ENCODE measurements at places on chromosomes 2 and 18.

- no peak for DNase-seq
These were observed 40.7 kb downstream of the RHOB start for GRCh38 chr2:20487392-20488174.

DNA sequence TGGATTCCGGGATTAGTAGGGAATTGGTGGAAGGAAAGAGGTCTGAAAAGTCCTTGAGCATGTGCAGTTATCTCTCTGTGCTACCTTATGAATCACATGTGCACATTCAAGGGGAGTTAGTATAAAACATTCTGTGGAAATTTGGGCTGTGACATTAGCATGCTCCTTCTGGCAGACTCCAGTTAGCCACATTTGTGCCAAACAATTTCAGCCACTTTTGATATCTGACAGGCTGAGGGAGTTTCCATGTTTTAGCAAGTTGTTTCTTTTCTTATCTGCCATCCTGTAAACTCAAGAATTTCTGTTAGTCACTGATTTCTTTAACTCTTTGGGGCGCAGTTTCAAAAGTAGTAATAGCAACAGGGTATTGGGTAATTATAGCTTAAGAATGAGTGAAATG lies 28.3 kb upstream of the GYPC start:
- no peak for DNase-seq

DNA sequence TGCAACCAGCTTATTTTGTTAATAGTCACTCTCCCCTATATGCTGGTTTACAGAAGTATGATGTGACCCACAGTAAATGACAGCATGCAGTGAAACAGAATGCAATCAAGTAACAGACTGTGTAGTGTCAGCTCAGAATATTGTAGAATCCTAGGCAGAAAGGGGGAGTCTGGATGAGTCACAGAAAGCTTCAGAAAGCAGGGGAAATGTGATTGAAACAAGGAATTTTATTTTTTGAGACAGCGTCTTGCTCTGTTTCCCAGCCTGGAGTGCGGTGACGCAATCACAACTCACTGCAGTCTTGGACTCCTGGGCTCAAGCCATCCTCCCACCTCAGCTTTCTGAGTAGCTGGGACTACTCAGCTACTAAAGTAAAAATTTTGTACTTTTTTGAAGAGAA lies 219.9 kb upstream of the FBXO11 start:
- no peak for DNase-seq

- DNase-seq: no peak
These were observed 1120.8 kb upstream of the TMEFF2 start for GRCh38 chr2:193315428-193316091.

GRCh38 chr18:5720132-5720531 lies 175.2 kb downstream of the TMEM200C start:
- no peak for DNase-seq

- no peak for DNase-seq
These were observed 72.1 kb upstream of the CCBE1 start for GRCh38 chr18:59769129-59769865.

DNA sequence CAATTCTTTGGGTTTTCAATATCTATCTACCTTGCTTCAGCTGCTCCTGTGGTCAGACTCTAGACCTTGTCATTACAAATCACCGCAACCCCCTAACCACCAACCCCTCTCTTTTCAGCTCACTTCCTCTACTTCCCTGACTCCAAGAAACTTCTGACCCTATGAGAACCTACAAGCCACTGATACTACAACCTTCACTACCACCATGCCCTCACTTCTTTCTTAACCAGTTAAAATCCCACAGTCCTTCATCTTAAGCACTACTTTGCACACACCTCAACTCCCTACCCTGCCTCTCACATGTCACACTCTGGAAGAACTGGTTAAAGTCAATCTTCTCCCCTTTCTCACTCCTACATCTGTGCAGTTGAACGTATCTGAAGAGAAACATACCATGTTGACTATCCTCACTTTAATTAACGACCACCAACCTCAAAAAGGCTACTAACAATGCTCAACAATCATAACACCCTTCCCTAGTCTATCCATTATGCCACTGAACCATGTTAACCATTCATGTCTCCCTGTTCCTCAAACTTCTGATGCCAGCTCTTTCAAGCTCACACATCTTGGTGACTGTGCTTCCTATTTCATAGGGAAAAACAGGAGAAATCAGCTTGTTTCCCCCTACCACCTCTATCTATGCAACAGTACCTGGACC lies 12.6 kb downstream of the EIF2AK3 start:
- no peak for DNase-seq
